ENCODE measurements at places on chromosomes 1 and 21.

DNA sequence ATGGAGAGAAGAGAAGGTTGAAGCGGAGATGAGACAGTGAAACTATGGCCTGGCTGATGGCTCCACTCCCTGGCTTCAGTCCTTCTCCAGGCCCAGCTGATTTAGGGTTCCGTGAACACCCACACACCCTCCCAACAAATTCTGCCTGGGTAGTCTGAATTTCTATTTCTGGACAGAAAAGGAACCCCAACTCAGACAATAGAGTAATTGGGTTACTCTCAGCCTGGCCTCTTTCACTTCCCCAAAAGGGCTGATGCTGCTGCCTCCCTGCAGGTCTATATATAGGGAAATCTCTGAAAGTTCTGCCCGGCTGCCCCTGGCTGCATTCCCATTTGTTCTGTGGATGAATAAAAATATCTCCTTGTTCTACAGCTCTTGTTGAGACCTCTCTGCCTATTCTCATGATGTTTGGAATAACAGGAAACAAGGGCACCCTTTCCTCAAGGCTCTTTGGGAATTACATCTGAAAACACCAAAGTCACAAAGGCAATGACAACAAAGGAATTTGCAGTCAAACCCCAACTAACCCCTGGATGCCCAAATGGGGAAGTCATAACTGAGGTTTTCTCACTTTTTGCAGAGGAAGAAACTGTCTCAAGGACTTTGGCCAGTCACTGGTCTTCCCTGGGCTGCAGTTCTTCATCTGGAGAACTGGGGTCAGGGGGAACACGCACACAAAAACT, 11.4 kb upstream of the ZSCAN20 start:
- no peak for DNase-seq

DNA sequence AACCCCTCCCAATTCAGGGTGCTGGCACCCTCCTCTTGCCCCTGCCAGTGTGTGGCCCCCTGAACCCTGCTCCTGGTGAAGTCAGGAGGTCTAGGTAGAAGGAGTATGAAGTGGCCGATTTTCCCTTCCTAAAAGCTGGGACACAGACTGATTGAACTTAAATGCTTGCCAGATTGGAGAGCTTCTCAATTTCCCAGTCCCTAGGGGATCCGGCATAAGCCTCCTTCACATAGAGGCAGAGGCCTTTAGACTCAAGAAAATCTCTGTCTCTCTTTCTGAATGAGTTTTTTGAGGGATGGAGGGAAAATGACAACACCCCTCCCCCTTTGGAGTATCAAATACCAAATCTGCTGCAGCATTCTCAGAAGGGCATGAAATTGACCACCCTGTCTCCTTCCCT, 51.5 kb downstream of the SYT2 start:
- DNase-seq, result no peak

- DNase-seq, result no peak
Observed at GRCh38 chr1:211589782-211590721, 11.1 kb upstream of the SLC30A1 start.

GRCh38 chr1:23424293-23425192, at the start of gene TCEA3:
TCEA3 (minus strand) TSS chr1:23424748; CDS start chr1:23424633, 115 bp downstream.
- DNase-seq, result peak; percentile 16

DNA sequence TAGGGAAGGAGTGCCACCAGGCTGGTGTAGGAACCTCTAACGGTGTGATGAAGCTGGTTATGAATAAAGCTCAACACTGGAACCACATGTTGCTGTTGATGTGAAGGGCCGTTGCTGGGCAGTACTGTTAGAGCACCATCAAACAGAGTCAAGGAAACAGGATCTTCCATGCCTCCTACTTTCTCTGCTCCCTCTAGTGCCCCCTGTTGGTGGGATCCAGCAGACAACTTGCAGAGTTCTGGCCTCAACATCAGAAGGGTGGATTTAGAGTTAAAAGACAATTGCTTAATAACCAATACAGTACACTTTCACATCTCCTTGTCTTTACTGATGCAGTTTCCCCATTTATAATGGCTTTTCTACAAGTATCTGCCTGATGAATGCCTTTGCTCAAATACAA, 336.4 kb downstream of the NTNG1 start:
- DNase-seq, result no peak

DNA sequence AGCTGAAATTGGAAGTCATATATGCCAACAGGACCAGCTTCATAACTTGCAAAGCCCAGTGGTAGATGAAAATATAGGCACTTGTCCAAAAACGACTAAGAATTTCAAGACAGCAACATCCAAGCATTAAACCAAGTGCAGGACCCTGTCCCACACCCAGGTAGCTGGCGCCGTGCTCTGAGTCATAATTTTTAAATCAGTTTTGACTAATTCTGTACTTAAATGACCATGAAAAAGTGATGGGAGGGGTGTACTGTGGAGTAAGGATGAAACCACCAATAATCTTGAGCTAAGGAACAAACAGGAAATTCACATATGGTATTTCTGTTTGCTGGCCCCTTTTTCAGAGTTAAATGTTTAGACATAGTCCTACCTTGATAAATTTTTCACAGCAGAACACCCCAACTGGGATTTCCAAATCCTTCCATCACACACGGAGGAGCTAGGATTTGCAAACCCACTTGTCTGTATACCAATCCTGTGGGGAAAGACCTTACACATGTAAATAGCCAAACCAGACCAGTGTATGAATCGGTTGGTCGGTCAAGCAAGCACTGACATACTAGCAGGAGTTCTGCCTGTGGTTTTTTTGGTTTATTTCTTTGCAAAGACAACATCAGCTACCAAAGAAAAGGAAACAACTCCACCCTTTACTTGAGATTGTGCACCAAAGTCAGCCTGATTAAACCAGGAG, 235.7 kb upstream of the RAB4A start:
- DNase-seq, result no peak

DNA sequence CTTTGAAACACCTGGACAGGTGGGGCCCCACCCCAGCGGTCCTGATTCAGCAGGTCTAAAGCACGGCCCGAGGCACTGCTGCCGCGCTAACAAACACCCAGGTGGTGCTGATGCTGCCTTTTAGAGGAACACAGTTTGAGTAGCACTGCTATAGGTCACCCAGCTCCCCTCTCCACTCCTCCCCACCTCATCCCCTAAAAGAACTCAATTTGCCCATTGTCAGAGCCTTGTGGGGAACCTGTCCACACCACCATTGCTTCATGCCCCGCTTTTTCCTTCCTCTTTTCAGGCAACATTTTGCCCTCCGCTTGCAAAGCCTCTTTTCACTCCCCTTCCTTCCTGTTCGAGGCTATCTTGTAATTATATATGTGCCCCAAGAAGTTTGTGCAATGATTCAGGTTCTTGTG, 26.2 kb upstream of the PADI4 start:
- no peak for DNase-seq

GRCh38 chr1:203170625-203171330, 4.8 kb downstream of the MYBPH start:
- DNase-seq, result no peak

DNA sequence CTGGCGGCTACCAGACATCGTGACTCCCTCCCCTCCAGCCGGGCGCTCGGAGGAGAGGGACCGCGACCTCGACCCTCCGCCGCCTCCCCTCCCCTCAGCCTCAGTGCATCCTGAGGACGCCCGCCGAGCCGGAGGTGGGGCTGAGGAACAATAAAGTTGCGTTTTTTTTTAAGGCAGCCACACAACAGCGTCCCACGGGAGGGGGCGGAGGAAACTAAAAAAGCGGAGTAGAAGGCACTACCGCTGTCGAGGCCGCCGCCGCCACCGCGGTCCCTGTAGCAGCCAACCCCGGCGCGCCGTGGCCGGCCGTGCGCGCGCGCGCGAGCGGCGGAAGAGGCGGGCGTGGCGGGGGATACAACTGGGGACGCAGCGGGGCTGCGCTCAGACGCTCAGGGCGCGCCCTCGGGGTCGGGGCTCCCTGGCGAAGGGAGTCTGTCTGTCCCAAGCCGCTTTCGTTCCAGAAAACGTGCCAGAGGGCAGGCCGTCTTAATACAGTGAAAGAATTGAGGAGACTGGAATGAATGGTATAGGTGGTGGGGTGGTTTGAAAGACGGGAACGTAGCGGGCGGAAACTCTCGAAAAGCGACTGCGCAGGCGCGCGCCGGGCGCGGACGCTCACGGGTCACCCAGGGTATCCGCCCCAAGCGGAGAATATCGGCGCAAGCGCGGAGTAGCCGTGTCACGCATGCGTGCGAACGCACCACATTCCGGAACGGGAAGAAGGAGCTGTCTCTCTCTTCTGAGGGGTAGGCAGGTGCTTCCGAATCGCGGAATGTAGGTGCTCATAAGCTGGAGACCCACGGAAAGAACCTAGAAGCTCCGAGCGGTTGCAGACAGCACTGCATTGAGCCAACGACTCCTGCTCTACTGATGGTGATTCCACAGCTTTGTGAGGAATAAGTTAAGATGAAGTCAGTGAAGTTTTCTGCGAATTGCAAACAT, at the start of gene COP1:
TSS of gene COP1 (minus strand) at position 326 of the 942 bp plus-strand sequence. CDS start at position 18, 308 bp downstream.
- DNase-seq, result peak; percentile 96

- DNase-seq, result no peak
Observed at GRCh38 chr1:228753287-228753686, 18.0 kb downstream of the RHOU start.

DNA sequence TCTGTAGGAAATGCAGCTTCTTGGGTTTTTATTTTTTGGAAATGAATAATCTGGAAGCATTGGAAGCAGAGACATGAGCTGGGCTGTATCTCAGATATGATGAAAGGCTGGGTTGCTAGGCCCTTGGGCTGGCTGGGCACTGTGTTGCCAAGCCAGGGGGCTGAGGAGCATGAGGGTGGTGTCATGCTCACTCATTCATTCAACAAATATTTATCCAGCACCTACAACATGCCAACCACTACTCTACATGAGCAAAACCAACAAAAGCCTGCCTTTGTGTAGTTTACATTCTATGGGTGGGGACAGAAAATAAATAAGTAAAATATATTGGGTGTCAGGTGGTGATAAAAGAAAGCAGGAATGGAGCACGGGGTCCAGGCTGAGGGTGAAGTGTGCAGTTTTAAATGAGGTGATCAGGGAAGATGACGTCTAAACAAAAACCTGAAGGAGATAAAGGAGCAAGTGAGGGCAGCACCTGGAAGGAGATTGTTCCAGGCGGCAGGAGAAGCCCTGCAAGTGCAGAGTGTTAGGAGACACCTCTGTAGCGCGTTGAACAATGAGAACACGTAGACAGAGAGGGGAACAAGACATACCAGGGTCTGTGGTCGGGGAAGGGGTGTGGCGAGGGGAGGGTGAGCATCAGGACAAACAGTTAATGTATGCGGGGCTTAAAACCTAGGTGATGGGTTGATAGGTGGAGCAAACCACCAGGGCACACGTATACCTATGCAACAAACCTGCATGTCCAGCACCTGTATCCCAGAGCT, 10.9 kb downstream of the TAGLN2 start:
- no peak for DNase-seq

DNA sequence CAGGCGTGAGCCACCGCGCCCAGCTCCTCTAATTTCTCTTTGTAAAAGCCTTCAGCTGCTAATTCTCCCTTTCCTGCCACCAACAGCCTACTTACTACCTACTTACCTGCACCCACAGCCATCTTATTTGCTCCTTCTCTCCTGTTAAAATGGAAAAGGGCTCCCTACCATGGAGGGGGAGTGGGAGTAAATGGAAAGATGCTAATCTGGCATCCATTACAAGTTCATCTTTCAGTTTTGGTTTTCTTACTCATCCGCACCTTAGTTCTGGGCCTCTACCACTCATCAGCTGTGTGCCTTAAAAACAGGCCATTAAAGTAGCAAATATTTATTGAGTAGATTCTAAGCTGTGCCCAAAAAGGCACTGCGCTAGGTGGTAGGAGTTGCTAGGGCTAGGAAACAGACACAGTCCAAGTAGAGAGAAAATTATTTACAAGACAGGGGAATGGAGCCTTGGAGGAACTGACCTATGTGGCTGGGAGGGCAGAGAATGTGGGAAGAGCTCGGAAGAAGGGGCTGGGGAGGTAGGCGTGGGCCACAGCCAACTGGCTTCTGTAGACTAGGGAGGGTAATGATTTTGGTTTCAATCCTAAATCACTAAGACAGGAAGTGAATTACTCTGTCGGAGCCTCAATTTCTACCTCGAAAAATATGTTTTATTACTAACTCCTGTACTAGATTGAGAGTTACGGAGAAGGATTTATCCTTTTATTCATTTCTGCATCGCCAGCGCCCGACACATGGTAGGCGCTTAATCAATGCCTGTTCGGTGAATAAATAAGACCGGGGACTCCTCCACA, 685 bp upstream of the DDI2 start:
- DNase-seq, result no peak

DNA sequence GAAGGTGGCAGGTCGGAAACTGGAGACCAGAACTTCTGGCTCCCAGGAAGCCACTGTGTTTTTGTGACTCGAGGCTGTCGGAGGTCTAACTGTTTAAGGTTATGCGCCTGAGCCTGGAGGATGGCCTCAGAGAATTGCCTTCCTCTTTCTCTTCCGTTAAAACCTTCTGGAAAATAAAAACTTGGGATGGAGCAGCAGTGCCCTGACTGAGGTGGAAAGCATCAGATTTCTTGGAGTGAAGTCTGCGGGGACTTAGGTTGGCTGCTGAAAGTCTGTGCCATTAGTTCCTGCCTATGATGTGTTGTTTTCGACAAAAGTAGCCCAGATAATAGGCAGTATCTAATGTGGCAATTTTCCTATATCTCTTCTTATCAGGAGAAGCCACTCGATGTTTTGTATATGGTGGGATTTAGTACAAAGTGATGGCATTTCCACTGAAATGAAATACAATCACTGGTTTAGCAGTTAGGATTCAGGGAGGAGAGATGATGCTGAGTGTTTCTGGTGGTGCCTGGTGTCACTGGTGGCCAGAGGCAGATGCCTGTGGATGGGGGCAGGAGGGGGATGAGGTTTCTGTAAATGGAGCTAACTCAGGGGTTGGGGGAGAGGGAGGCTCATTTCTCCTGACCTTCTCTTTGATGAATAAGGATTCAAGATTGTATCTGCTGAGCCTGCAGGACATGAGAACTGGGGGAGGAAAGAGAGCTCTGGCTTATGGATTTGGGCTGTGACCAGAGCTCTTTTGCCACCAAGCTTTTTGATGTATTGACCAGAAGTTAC, 150.8 kb downstream of the CAMTA1 start:
- DNase-seq, result no peak

DNA sequence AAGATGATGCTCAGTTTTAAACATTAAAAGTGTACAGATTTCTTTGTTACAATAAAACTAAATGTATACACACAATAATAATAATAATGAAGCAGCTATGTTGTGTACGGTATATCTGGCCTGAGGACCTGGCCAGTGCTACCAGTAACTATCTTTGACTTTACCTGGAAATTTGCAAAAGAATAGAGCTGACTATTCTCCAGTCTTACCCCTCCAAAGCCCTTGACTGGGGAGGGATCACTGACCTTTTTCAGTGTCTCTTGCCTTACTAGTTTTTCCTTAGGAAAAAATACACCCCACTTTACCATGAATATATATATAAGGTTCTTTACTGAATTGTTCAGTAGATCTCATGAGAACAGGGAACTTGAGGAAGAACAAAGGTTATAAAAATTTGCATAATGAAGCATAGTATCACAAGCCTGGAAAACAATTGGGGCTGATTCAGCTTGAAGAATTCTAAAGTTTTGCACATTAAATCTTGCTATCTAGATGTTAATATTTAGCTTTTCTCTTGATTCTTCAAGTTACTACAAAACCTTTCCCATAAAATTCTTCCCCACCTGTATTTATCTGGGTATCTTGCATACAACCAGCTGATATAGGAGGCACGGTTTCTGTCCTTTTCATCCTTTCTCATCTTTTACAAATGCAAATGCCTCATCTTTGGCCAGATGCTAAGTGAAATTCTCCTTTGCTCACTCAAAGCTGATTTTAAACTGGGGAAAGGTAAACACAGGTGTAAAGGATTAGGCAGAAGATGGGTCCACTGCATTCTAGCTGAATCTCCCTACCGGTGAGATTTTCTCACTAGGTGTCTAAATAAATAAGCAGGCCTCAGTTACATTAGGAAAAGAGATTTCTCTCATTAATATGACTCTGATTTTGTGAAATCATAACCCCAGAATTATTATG, 25.0 kb upstream of the SLAMF1 start:
- DNase-seq, result no peak
